Caki2 (cell line): ENCODE measurements at places on chromosomes 3 and 15.

- no peak for DNase-seq
Measured at GRCh38 chr15:67639591-67639990, 97.1 kb downstream of the MAP2K5 start.

- no peak for DNase-seq
Measured at GRCh38 chr15:100972975-100973350, 53.8 kb downstream of the LRRK1 start.

- DNase-seq = peak; percentile 27
Measured at GRCh38 chr3:187066228-187066995, 72.9 kb downstream of the RPL39L start.

GRCh38 chr3:132289316-132289715 lies 27.9 kb upstream of the ACP3 start:
- DNase-seq = no peak

- no peak for DNase-seq
Measured at GRCh38 chr3:57314204-57314603, 21.7 kb upstream of the ASB14 start.
